ENCODE measurements at places on chromosomes 13 and 19.

GRCh38 chr19:1395194-1396018 lies 5.9 kb downstream of the GAMT start:
- no peak for DNase-seq

- no peak for DNase-seq
Measured at GRCh38 chr13:33434676-33435075, 149.1 kb upstream of the STARD13 start.

DNA sequence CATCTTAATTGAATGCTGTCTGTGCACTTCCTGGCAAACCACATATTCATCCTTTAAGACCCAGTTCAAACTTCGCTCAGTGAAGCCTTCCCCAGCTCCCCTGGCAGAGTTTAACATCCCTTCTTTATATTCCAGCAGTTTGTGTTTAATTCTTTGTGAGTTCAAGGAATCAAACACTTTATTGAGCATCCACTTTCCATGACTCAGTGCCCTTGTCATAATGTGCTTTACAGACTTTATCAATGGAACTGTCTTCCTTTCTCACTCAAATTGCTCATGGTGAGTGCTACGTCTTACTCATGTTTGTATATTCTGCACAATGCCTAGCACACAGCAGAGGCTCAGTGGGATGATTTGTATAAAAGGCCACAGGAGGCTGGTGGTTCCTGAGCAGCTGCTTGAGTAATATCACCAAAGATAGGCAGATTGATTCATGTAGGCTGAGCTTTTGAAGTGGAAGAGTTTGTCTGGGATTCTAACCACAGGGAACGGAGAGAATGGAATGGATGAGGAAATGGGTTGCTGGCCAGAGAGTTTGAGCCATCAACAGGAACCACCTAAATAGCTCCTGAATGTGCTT lies 44.2 kb downstream of the SERTM1 start:
- no peak for DNase-seq

DNA sequence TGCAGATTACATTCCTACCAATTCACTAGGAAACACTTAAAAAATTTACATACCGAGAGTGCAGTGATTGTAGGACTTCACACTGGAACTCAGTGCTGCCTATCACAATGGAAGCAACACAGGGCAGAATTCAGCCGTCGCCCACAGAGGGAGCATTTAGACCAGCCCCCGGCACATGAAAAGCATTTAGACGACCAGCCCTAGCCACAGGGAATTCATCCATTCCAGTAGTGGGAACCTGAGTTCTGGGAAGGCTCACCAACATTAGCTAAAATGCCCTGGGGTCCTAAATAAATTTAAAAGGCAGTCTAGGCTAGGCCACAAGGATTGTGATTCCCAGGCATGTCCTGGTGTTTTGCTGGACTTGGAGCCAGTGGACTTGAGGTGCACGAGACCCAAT lies 155.2 kb downstream of the LIG4 start:
- no peak for DNase-seq

GRCh38 chr13:82627183-82627582 lies 1255.1 kb downstream of the SLITRK1 start:
- DNase-seq: no peak

- no peak for DNase-seq
Measured at GRCh38 chr13:67043901-67044300, 186.2 kb downstream of the PCDH9 start.

DNA sequence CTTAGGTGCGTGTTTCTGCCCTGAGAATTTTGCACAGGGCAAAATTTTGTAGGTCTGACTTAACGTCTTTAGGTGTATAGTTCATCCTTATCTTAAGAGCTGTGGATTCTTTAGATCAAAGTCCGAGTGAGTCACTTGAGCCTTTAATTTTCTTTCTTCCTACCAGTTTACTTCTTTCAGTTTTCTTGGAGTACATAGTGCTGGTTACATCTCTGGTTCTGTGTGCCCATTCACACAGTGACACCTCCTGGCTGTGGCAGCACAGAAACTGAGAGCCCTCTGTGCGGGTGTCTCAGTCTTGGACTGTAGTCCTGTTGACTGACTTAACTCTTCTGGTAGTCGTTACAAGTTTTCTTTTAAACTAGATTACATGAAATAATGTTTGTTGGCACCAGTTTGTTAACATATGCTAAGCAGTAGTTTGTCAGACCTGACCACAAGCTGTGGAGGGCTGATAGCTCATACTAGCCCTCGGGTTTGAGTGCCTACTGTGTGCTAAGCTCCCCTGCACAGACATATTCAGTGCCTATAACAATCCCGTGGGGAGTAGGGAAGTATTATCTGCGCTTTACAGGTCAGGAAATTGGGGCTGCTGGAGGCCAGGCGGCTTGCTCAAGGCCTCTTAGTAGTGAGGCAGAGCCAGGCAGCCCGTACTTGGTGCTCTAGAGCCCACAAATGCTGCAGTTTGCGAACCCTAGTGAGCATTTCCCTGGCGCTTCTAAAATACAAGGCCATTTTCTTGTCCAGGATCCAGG lies 1.6 kb downstream of the GATAD2A start:
- peak; percentile 39 for DNase-seq

GRCh38 chr19:41456342-41456918 lies 13.5 kb downstream of the ERICH4 start:
- DNase-seq: no peak

GRCh38 chr13:97758317-97758716 lies 195.2 kb upstream of the IPO5 start:
- DNase-seq: no peak

GRCh38 chr13:98613591-98613990 lies 36.7 kb upstream of the STK24 start:
- no peak for DNase-seq
